ENCODE measurements at places on chromosomes 2 and 18.

- DNase-seq = no peak
These were observed 2.7 kb upstream of the SERTAD2 start for GRCh38 chr2:64656379-64656778.

DNA sequence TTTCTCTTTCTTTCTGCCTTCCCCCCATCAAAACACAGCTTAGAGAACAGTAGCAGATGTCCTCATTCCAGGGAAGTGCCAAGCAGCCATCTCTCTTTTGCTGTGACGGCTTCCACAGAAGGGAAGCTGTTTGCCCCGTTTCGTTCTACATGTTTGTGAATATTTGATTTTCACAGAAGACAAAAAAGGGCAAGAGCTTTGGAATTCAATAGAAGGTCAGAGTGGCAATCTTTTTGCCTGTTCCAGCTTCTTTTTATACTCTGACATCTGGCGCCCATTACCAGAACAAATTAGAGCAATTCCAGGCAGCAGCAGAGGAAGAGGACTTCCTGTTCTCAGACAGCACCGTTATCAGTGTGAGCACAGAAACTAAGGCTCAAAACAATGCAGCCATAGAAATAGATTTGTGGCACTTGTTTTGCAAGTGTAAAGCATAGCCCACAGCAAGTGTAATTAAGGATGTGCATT, 79.0 kb upstream of the CDH19 start:
- peak; percentile 15 for DNase-seq

- DNase-seq = no peak
These were observed 15.0 kb downstream of the GLI2 start for GRCh38 chr2:120750488-120751210.

DNA sequence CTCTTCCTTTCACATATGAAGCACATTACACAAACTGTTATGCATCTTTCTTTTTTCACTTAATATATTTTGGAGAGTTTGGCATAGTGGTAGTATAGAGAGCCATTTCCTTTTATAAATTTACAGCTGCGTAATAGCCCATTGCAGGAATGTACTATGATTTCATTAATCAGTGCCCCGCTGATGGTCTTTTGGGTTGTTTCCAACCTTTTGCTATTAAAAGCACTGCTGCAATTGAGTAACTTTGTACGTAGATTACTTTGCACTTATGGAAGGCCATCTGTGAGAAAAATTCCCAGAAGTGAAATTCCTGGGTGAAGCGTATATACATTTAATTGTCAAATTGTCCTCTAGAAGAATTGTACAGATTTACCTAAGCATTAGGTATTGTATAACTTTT, 565.3 kb upstream of the ZNF804A start:
- DNase-seq = no peak

DNA sequence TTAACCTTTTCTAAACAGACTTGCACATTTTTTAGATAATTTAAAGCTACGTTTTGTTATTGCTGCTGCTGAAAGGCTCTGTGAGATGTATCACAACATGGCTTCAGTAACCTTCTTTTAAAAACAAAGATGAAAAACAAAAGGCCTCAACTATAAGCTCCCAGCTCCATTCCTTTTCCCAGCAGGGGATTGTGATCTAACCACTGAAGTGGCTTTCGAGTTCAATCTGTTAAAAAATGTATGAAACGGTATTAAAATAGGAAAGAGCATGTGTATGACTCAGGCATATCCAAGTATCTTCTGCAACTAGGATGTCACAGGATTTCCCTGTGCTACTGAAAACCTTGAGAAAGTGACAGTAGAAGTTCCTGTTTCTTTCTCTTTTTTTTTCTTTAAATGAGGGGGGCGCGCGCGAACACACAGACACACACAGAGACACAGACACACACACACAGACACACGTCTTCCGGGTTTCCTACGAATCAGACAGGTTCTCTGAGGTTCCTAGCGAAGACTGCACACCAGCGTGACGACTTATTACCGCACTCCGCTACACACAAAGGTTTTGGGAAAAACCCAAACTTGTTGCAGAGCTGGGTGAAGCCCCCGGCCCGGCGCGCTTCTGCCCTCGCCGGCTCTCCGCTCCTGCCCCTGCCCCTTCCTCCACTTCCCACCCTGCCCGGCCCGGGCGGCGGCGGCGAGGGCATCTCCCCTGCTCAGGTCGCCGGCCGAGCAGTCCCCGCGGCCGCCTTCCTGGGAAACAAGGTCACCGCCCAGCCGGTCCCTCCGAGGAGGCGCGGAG, 86.8 kb downstream of the RBMS1 start:
- DNase-seq = peak; percentile 85

GRCh38 chr2:168895771-168896170, 5.3 kb upstream of the G6PC2 start:
- DNase-seq = no peak

- DNase-seq = peak; percentile 91
These were observed 1.8 kb upstream of the SATB2 start for GRCh38 chr2:199459286-199460100.

DNA sequence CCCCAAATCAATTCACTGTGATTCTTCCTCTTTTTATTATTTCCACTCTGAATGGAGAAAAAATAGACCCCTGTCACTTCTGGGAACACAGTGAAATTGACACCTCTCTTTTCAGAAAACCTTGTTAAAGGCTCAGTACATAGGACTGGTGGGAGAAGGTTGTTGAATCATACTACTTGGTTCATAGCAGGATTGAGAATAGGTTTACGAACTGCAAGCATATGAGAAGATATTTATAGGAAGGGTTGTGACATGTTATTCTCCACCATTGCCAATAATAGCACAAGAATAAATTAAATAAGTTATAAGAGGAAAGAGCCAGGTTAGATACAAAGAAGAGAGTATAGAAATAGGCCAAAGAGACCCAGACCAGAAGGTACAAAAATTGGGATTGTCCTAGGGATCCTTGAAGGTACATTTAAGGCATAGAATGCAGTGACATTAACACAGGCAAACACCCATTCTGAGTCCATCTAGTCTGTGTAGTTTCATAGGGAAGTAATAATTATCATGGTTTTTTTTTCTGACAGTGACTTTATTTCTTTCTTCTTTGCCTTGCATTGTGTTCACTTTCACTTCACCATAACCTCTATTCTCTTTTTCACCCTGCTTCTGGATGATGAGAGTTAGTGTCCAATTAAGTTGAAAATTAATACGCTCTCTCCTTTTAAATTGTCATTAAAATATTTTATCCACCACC, 21.8 kb upstream of the SERPINE2 start:
- DNase-seq = no peak

DNA sequence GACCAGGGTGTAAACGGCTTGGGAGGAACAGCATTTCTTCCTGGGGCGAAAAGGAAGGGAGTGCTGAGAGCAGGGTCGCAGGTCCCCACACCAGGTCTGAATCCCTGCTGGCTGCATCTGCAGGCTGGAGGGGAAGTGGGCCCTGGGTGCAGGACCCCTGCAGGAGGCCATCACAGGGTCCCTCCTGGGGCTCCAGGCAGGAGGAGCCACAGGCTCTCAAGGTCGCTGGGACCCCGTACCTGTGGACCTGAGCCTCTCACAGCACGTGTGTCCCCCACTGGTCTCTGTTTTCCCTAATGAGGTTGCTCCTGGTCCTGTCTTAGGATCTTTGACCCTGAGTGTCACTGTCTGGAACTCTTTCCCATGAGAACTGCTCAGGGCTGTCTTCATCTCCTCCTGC, 147.8 kb upstream of the ZNF236 start:
- DNase-seq = no peak

DNA sequence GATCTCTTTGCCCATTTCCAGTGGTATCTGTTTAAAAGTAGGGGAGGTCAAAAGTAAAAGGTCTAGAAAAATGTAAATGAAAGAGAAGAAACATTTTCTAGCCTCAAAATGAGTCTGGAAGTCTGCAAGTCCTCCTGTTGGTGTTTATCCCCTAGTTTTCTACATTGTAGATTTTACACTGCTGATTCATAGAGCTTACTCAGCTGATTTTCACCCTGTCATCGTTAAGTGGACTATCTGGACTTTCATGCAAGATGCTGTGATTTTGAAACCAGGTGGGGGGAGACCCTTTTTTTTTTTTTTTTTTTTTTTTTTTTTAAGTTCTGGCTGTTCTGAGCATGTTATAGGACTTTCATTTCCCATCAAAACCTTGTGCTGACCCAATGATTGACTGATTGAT, 10.3 kb downstream of the HOXD3 start:
- no peak for DNase-seq

- DNase-seq = no peak
These were observed 55.0 kb downstream of the EHBP1 start for GRCh38 chr2:62760555-62760954.

DNA sequence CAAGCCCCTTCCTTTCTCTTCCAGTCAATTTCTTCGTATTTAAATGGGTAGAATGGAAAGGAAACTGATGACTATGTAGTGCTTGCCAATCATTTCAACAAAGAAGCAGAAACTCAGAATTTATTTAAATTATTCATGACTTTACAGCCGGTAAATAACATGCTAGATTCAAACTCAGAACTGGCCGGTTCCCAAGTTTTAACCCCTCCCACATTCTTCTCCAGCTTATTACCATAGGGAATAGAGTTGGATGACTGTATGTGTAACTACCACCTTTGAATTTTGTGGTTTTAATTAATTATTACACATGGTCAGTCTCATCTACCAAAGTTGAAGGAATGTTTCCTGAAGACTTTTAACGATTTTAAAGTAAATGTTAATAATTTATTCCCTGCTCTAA, 819.3 kb upstream of the LRATD1 start:
- no peak for DNase-seq

DNA sequence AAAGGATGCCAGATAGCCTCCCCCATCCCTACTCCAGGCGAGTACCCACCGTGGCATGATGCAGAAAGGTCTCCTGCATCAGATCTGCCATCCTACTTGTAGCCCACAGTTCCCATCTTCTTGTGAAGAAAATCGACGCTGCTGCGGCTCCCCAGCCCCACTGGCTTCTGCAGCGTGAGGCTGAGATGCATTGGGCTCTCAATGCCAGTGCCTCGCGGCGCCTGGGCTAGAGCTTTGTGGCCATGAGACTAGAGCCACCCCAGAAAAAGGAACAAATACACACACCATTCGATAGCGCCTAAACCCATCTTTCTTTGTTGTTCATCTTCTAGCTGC, 2.8 kb downstream of the NOL4 start:
- no peak for DNase-seq

DNA sequence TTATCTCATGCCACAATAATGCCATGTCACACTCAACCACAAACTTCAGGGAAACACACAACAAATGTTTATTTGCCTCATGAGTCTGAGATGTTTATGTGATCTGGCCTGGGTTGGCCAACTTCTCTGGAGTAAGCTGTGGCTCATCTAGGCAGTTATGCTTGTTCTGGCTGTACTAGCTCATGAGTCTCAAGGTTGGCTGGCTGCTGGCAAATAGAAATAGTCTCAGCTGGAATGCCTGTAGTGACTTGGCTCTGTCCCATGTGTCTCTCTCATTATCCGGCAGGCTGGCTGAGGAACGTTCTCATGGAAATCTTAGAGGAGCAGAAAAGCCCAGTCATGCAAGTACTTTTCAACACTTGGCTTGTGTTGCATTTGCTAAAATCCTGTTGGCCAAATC, 234.9 kb upstream of the CDH2 start:
- DNase-seq = no peak

DNA sequence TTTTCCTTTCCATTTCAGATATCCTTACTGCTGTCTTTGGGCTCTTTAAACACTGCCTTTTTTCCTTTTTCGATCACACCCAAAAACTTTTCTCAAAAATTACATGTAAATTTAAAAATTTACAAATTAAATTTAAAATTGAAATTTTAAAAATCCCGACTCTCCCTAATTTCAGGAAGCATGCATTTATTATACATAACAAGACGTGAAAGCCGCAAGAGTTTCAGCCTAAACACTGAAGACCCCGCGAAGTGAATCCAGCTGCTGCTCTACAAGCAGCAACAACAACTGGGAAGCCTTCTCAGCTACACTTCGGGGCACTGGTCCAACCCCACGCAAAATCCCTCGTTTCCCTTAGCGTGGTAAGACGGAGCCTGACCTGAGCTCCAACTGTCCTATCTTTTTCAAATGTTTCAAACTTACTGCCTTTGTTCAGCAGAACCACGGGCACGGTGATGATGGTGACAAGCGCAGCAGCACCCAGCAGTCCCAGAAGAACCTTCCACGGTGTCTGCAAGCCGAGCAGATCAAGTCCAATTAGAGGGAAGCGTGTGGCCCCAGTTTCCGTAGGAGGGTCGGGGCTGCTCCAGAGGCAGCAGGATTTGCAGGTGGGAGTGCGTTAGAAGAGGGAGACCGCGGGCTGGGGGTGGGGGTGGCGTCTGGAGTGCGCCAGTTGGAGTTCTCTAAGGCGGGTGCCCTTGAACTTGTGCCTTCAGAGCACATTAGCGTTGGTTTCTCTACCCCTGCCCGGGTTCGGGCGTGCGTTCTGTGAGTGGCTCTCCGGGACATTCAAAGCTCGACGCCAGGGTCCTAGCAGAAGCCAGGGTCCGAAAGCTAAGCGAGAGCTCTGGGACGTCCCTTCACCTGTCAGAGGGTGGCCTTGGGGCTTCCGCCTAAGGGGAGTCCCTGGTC, 783 bp downstream of the DPP4 start:
- peak; percentile 17 for DNase-seq

GRCh38 chr18:58010265-58010664, 33.8 kb upstream of the NEDD4L start:
- DNase-seq = no peak

GRCh38 chr2:88006912-88007439, 9.4 kb downstream of the RNU2-63P start:
- no peak for DNase-seq

GRCh38 chr2:75035444-75036353, 77.3 kb downstream of the POLE4 start:
- peak; percentile 35 for DNase-seq

- no peak for DNase-seq
These were observed 155.0 kb downstream of the TTC32 start for GRCh38 chr2:19746611-19747309.

- DNase-seq = no peak
These were observed 121.7 kb upstream of the B3GNT2 start for GRCh38 chr2:62074233-62074632.

DNA sequence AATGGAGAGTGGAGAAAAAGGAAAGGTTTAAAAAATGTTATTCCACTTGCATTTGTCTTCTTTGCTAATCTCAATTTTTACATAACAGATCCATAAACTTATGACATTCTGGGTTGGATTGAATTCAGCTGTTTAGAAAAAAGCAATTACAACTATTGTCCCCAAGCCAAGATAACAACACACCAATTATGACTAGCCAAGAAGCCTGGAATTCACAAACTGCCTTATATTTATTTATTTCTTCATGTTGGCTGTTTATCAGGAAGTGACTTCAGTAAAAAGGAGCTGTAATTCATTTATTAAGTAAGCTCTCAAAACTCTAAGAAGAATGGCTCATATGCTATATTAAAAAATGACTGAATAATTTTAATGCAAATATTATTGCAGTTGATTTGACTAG, 137.4 kb downstream of the CALCRL start:
- no peak for DNase-seq

GRCh38 chr18:64134044-64134747, 14.7 kb downstream of the LINC00305 start:
- DNase-seq = no peak

Data from suppressor macrophage (primary cell).